Placental epithelial cell (primary cell): ENCODE measurements at places on chromosomes 1 and 21. TPM values are rescaled to one million over a fixed set of nuclear protein-coding genes. Genes with fewer than 3 reads are reported as not detected.

Gene SPRR2B
- total RNA-seq = not detected in 2 replicates

Gene LCE3D
- not detected in 2 replicates for total RNA-seq

Gene SUMO3
- total RNA-seq = 66.7 and 112 TPM in 2 replicates

Gene ADORA1
- 0.39 and 0.87 TPM in 2 replicates for total RNA-seq

Gene VWA1
- 46.0 and 64.8 TPM in 2 replicates for total RNA-seq

Gene OLIG2
- total RNA-seq = not detected in 2 replicates

Gene CRNN
- not detected in 2 replicates for total RNA-seq

Gene KRTAP19-1
- total RNA-seq = not detected in 2 replicates

Gene PODN
- 0.11 and 0.39 TPM in 2 replicates for total RNA-seq

Gene RNU1-2
- total RNA-seq = under 0.01 TPM in 2 replicates

Gene IGSF9
- total RNA-seq = 7.7 and 9.0 TPM in 2 replicates

Gene CHIA
- total RNA-seq = under 0.01 and 0.11 TPM in 2 replicates

Gene BSND
- total RNA-seq = not detected in 2 replicates
